ENCODE measurements at places on chromosomes 3 and 15.

DNA sequence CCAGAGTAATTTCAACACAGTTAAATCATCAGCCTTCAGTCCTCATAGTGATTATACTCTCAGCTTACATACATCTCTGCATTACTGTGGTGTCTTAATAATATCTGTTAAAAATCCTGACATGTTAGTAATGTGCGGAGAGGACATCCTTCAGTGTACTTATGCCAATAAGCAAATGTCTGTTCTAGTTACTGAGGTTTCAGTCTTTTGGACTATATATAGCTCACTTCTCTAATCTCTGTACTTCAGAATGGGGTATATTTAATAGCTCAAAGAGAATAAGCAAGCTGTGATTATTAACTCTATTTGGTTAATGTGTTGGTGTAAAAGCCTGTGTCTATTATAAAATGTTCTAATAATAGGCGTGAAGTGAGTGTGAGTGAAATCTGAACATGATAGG is 28.9 kb upstream of the OSTN start:
- no peak for DNase-seq

- peak; percentile 11 for DNase-seq
Observed at GRCh38 chr3:54243056-54243931, 120.9 kb downstream of the CACNA2D3 start.

DNA sequence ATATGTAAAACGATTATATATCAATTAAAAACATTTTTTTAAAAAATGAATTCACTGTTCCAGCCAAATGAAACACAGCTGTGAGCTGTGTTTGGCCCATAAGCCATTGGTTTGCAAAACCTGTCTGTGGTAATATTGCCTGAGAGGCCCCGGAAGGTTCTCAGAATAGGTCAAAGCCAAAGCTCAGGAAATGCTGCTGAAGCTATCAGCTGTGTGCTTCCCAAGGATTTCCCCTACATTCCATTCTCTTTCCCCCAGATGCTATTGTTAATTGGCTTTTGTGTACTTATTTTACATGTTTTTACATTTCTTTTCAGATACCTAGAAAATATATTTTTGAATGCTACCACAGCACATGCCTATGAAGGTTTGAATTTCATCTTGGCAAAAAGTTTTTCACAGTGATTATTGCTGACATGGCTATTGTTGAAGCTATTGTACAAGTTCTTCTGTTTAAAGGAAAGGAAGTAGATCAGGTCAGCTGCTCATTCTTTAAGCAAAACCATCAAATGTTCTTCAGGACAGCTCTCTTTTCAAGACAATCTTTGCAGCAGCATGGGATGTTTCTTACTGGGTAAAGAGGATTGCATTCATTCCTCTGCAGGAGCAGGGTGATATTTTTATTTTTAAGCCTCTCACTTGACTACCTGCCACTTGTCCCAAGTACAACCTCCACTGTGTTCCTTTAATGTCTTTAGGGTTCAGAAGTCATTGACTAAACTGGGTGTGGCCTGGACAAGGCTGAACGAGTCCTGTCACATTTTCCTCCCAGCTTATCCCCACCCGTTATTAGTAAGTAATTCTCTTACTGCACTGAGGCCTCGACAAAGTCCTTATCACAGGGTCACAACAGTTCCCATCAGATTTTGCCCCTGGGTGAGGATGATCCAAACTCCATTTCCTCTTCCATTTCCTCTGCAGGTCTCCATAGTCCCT is 26.3 kb upstream of the BNC1 start:
- peak; percentile 68 for DNase-seq

GRCh38 chr15:57387564-57388076 is 11.3 kb downstream of the CGNL1 start:
- DNase-seq, result no peak

GRCh38 chr3:125460233-125460632 is 59.8 kb downstream of the SNX4 start:
- no peak for DNase-seq

DNA sequence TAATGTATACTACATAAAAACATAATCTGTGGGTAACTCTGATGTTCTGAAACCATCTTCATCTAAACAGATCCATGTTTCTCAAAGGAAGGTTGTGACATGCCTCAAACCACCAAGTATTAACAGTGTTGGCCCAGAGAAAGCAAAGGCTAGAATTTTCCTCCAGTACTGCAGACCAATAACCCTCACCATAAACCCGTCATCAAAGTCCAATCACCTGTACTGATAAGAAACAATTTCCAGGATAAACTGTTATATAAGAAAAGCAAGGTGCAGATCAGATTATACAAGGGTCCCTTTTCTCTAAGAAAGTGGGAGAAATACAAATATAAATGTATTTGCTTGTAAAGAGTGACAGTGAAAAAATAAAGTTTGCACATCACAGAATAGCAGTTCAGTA is 32.3 kb downstream of the TBC1D2B start:
- DNase-seq, result no peak

DNA sequence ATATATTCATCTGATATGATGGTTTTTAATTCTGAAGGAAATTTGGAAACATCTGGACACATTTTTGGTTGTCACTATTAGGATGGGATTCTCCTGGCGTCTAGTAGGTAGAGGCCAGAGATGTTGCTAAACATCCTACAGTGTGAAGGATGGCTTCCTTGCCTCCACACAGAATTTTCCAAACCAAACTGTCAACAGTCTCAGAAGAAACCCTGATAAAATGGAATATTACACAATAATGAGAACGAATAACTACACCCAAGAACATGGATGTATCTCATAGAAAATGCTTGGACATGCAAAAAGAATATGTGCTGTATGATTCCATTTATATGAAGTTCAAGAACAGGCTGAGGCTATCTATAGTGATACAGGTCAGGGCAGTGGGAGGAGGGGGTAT is 79.8 kb upstream of the PSMD6 start:
- no peak for DNase-seq

GRCh38 chr15:88618686-88619085 is 2.5 kb upstream of the AEN start:
- DNase-seq, result no peak

- no peak for DNase-seq
Observed at GRCh38 chr3:116470605-116471197, 25.4 kb upstream of the LSAMP start.

GRCh38 chr15:101532865-101533264 is 43.4 kb upstream of the PCSK6 start:
- DNase-seq, result no peak

All from epithelial cell of esophagus (primary cell).